ENCODE measurements at places on chromosomes 11 and 22.

GRCh38 chr11:130858215-130858614, 58.1 kb downstream of the SNX19 start:
- H3K27ac ChIP-seq: no peak overlapping the region
- H3K27me3 ChIP-seq: no peaks in the 10 kb centered on the region
- H3K4me1 ChIP-seq: no peaks in the 10 kb centered on the region
- no peaks in the 10 kb centered on the region for H3K36me3 ChIP-seq
- no peak overlapping the region for H3K4me3 ChIP-seq

GRCh38 chr22:25702571-25703167, 39.3 kb upstream of the MYO18B start:
- peaks cover 4% of the 10 kb centered on the region for H3K4me1 ChIP-seq
- no peaks in the 10 kb centered on the region for H3K36me3 ChIP-seq
- DNase-seq: no peak
- no peak overlapping the region for H3K4me3 ChIP-seq
- no peaks in the 10 kb centered on the region for H3K27me3 ChIP-seq

DNA sequence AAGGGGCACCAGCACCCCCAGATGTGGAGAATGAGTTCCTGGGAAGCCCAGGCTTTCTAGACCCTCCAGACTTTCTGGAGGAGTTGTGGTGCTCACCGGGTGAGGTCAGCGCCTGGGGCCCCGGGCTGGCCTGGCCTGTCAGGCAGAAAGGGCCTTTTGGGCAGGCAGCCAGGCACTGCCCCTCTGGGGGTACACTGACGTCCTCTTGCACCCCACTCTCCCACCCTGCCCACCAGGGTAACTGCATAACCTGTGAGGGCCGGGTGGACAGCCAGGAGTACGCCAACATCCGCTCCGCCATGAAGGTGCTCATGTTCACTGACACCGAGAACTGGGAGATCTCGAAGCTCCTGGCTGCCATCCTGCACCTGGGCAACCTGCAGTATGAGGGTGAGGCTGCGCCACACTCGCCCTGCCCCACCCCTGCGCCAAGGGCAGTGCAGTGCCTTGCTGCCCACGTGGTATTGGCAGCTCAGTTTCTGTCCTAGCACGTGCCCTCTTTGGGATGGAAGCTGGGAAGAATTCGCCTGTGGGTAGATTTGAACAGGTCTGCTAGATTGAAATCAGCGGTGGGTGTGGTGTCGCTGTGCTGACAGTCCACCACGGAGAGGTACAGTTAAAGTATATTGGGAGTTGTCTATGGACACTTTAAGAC, 30.1 kb downstream of the MYO7A start:
- H3K27ac ChIP-seq: no peak overlapping the region
- no peaks in the 10 kb centered on the region for H3K27me3 ChIP-seq
- DNase-seq: peak; percentile 68
- H3K36me3 ChIP-seq: no peaks in the 10 kb centered on the region
- H3K4me1 ChIP-seq: peaks cover 8% of the 10 kb centered on the region
- H3K4me3 ChIP-seq: no peak overlapping the region

GRCh38 chr22:39938509-39939111, 21.6 kb upstream of the TMA7B start:
- no peak for DNase-seq
- no peaks in the 10 kb centered on the region for H3K4me1 ChIP-seq
- H3K27ac ChIP-seq: no peak overlapping the region

DNA sequence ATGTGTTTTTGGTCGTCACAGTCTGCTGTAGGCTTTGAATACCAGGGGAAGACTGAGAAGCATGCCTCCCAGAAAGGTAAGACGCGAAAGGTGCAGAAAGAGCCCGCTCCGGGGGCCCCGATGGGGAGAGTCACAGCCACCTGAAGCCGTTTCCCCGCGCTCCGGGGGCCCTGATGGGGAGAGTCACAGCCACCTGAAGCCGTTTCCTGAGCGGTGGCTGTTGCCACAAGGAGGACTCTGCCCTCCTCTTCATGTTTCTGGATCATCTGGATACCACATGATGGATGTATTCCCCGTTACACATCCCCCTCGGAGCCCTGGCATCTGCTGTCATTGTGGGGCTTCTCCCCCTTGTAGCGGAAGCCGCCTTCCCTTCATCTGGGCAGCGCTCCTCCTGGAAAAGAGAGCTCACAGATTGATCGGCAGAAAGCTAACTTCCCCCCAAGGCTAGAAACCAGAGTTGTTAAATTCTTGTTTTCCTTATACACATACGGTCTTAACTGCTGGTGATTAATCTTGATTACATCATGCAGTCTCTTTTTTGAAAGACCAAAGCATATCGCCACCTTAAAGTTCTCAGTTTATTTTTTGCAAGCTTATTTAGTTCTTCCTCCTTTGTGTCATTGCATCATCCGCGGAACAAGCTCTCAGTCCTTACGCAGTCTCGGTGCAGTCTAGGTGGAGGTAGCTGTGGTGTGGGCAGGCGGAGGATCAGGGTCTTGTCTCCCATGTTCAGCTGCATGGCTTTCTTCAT, 17.5 kb downstream of the CTTN start:
- H3K4me3 ChIP-seq: no peak overlapping the region
- H3K27me3 ChIP-seq: no peaks in the 10 kb centered on the region
- no peaks in the 10 kb centered on the region for H3K4me1 ChIP-seq
- no peak for DNase-seq
- H3K27ac ChIP-seq: no peak overlapping the region

DNA sequence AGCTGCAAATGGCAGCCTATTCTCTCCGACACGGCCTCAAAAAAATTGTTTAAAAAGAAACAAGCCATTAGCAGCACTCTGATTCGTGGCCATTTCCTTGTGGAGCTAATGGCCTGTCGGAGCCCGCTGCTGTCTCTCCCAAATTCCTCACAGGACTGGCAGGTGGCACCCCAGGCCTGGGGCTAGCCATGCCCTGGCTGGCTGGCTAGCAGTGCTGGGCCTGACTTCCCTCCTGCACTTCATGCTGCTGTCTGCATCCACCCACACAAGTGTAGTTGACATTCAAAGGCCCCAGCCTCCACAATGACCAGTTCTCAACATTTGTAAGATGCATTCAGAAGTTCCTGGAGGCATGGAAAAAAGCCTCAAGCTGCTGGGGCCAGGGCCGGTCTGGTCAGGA, 61.5 kb downstream of the SMCO4 start:
- H3K27me3 ChIP-seq: no peaks in the 10 kb centered on the region
- H3K4me1 ChIP-seq: no peaks in the 10 kb centered on the region
- no peak for DNase-seq
- no peak overlapping the region for H3K4me3 ChIP-seq

DNA sequence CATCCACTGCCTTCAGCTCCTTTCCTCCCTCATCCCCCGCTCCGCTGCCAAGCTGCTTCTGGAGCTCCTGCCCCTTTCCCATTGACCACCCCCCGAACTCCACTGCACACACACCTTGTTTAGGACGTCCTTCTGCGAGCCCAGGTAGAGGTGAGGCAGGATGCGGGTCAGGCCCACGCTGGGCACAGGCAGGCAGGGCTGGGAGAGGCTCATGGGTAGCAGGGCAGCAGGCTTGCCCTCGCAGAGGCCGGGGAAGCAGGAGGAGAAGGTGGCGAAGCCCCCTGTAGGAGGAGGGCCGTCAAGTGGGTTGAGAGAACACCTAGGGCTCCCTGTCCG, 13.3 kb downstream of the DUSP8 start:
- peaks cover 21% of the 10 kb centered on the region for H3K4me1 ChIP-seq
- H3K4me3 ChIP-seq: no peak overlapping the region
- H3K27me3 ChIP-seq: no peaks in the 10 kb centered on the region
- no peak for DNase-seq
- H3K36me3 ChIP-seq: no peaks in the 10 kb centered on the region

DNA sequence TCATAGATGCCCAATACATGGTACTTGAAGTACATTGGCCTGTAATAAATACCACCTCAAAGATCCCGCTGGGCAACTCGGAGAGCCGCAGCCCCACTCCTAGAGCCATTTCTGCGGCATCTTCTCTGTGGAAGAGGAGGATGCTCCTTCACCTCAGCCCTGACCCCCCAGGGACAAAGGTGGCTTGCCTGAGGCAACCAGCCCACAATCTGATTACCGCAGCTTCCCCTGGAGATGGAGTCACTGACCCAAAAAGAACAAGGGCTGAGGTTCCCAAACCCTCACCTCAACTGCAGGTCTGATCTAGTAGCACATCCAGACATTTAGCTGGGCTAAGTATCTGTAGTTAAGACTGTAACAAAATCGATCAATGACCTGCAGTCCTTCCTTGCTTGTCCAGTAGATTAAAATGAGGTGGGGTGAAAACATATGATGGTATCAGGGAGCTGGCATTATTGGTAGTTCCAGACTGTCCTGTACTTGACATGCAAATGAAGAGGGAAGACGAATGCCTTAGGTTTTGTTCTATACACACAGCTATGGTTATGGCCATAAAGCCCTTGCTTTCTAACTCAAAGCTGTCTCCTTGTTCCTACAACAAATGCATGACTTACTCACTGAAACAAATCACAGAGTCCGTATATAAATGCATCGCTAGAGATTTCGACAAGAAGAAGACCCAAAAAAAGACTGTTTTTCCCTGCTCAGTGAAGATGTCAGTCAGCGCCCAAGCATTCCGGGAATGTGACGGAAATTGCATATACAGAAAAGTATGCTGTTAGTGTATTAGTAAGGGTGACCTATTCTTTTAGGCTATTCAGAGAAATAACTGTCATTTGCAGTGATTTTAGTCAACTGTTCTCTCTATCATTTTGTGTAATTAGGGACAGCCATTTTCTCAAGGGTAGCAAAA, 33.7 kb downstream of the C11orf71 start:
- H3K27me3 ChIP-seq: no peaks in the 10 kb centered on the region
- no peak for DNase-seq
- no peaks in the 10 kb centered on the region for H3K4me1 ChIP-seq
- H3K36me3 ChIP-seq: no peaks in the 10 kb centered on the region

DNA sequence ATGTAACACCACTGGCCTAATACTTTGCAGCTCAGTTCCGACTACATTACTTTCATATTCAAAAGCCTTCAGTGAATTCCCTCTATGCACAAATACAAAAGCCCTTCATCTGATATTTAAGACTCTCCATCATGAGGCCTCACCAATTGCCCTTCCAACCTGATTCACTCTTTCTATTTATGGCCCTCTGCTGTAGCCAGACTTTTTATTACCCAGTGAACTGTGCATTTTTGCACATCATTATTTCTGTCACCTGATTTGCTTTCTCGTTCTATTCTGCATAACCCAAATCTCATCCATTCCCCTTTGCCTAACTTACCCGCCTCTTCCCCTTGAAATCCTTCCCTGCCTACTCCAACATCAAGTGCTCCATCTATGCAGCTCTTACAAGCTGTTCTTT, 78.3 kb downstream of the BBOX1 start:
- no peak overlapping the region for H3K27ac ChIP-seq
- no peaks in the 10 kb centered on the region for H3K27me3 ChIP-seq
- no peak for DNase-seq
- H3K4me1 ChIP-seq: peaks cover 2% of the 10 kb centered on the region
- no peak overlapping the region for H3K4me3 ChIP-seq
- H3K36me3 ChIP-seq: peaks cover 5% of the 10 kb centered on the region

DNA sequence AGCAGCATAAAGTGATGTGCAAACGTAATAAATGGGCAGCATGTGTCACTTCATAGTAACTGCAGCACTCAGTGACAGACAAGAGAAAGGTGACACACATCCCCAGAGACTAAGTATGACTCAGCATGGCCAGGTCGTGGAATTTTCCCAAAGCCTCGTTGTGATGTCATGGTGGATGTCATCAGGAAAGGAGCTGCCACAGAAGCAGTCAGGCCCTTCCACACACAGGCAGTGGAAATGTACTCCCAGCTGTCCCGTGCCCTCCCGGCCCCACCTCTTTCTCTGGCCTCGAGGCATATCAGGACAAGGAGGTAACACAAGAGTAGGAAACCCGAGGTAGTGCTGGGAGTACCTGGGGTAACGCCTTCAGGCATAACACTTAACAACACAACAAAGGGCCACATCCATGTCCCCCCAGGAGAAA, 8.1 kb downstream of the PC start:
- no peaks in the 10 kb centered on the region for H3K27me3 ChIP-seq
- no peak overlapping the region for H3K27ac ChIP-seq
- no peak overlapping the region for H3K4me3 ChIP-seq
- H3K4me1 ChIP-seq: no peaks in the 10 kb centered on the region
- H3K36me3 ChIP-seq: no peaks in the 10 kb centered on the region
- peak; percentile 37 for DNase-seq

- no peaks in the 10 kb centered on the region for H3K27me3 ChIP-seq
- no peak for DNase-seq
- no peak overlapping the region for H3K27ac ChIP-seq
- H3K36me3 ChIP-seq: no peaks in the 10 kb centered on the region
Observed at GRCh38 chr11:127919206-127920000, 668.0 kb downstream of the ETS1 start.

DNA sequence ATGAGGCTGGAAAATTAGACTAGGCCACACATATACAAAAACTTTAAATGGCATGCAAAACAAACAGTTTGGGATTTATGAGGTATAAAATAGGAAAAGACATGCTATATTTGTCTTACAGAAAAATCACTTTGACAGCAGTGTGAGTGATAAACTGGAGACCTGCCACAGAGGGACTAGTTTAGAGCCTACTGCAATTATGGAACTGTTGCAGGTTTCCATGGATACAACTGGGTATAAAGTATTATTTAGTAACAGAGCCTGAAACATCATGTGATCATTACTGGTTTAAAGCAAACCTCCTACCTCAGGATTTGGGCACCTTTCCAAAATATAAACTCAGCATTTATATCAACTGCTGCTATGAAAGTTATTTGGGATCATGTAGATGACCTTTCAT, 1032.5 kb downstream of the DLG2 start:
- H3K27me3 ChIP-seq: no peaks in the 10 kb centered on the region
- H3K4me3 ChIP-seq: no peak overlapping the region
- DNase-seq: no peak
- no peaks in the 10 kb centered on the region for H3K36me3 ChIP-seq
- no peaks in the 10 kb centered on the region for H3K4me1 ChIP-seq

GRCh38 chr11:10130875-10131274, 163.1 kb downstream of the SBF2 start:
- no peak for DNase-seq
- H3K4me3 ChIP-seq: no peak overlapping the region
- no peaks in the 10 kb centered on the region for H3K4me1 ChIP-seq
- no peak overlapping the region for H3K27ac ChIP-seq

DNA sequence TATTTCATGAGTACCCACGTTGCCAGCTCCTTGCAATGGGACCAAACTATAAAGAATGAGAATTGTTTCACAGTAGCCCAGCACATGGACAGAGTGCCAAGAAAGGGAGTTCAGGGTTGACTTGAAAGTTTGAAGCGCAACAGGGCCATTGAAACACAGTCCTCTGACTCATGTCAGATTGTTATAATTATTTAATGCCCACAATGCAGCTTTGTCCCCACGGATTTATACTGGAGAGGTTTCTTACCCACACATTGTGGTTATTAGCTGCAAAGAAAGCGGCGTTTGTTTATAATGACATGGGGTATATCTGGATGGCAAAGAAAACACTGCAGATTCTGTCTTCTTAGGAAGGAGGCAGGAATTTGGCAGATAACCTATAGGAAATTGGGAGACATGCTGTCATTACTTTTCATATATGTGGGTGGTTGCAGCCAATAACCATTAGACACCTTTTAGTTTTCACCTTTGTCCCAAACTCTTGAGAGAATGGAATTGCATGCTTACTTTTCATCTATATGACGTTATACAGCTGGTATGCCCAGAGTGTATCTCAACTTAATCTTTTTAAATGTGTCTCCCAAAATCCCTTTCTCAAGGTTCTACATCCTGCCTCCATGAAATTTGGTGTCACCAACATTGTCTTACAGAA, 143.6 kb downstream of the TEAD1 start:
- no peak overlapping the region for H3K27ac ChIP-seq
- no peak for DNase-seq
- no peaks in the 10 kb centered on the region for H3K36me3 ChIP-seq
- H3K4me3 ChIP-seq: no peak overlapping the region

GRCh38 chr11:19890308-19890707, 177.7 kb downstream of the NAV2 start:
- no peak overlapping the region for H3K4me3 ChIP-seq
- H3K4me1 ChIP-seq: no peaks in the 10 kb centered on the region
- H3K27me3 ChIP-seq: no peaks in the 10 kb centered on the region
- H3K36me3 ChIP-seq: no peaks in the 10 kb centered on the region
